Endothelial cell of umbilical vein (primary cell): ENCODE measurements at places on chromosomes 7 and 10. TPM values are rescaled to one million over a fixed set of nuclear protein-coding genes. Genes with fewer than 3 reads are reported as not detected.

GRCh38 chr10:86823565-86823964 is 67.1 kb downstream of the BMPR1A start:
- H3K27ac ChIP-seq, result no peak overlapping the region
- H3K4me3 ChIP-seq, result no peak overlapping the region
- no peaks in the 10 kb centered on the region for H3K36me3 ChIP-seq
- no peaks in the 10 kb centered on the region for H3K4me1 ChIP-seq
- no peak for DNase-seq

DNA sequence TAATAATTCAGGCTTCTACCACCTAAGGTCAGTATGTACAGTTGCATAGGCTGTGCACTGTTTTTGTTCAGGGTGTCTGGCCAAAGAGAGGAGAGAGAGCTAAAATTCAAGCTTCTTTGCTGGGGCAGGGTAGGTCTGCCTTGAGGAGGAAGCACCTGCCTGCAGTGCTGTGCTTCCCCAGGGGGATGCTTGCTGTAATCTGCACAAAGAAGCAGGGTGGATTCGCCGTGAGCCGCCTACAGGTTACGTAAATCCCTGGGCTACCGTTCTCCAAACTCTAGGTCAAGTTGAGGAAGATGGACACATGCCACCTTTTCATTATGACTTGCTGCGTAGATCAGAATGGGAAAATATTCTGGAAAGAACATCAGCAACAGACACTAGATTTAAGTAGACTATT is 543.3 kb downstream of the TNS3 start:
- no peak overlapping the region for H3K4me3 ChIP-seq
- H3K4me1 ChIP-seq, result peaks cover 24% of the 10 kb centered on the region
- DNase-seq, result peak; percentile 46
- no peaks in the 10 kb centered on the region for H3K27me3 ChIP-seq
- no peak overlapping the region for H3K27ac ChIP-seq
- no peaks in the 10 kb centered on the region for H3K36me3 ChIP-seq

Gene SPDYE5
- polyA plus RNA-seq, result 0.05 TPM in 1 of 2 replicates, not detected in the other

Gene OR2A5
- not detected in 2 replicates for polyA plus RNA-seq
